CD4-positive, alpha-beta T cell treated with Interleukin-6 at 100 ng/mL for 8 hours (primary cell): ENCODE measurements at places on chromosomes 16 and 17.

DNA sequence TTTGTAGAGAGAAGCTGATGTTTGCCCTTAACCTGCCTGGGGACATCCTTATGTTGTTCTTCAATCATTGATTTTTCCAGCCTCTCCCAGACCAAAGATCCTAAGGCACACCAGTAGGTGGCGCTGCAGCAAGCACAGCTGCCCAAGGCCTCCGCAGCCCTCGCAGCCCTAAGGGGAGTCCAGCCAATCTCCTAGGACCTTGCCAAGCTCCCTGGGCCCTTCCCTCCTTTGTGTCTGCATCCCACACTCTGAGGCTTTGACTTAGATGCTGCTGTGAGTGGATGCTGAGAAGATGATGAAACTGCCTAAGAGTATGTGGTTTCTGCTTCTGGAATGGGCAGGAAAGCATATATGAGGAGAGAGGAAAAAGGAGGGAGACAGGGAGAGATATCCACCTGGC lies 47.1 kb downstream of the SPACA3 start:
- DNase-seq: no peak

- DNase-seq: no peak
Measured at GRCh38 chr16:70565053-70565452, 41.4 kb downstream of the SF3B3 start.

- peak; percentile 87 for DNase-seq
Measured at GRCh38 chr17:68435876-68436842, 21.1 kb downstream of the WIPI1 start.

- no peak for DNase-seq
Measured at GRCh38 chr16:4828567-4829321, 18.3 kb downstream of the GLYR1 start.

DNA sequence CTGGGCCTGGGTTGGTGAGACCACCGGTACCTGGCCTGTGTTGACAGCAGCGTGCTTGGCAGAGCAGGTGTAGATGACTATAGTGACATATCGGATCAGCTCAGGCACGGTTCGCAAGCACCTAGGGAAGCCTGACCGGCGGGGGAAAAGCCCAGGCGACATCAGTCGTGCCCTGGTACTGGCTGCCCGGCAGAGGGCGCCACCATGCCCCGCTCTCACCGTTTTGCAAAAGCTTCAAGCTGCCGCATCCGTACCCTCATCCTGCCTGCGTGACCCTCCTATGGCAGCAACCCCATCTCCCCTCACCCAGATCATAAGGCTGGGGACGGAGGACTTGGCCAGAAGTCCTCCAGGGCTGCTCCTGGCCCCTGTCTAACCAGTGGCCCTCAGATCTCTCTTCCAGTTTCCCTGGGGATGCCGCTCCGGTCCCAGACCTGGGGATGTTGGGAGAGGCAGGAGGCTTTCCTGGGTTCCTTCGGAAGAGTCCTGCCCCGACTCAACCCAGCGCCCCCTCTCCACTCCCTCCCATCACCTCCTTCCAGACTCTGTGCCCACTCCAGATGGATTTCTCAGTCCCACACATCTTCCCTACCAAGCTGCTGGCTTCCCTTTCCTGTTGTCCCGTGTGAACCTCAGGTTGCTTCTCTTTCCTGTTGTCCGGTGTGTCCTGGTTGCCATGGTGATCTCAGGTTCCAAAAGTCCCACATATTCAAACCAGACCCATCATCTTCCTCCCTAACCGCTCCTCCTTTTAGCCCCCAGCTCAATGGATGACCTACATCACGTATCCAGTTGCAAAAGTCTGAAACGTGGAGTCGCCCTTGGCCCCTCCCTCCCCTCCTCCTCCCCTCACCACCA lies 13.7 kb downstream of the ALOX12B start:
- DNase-seq: peak; percentile 84

GRCh38 chr16:56268799-56269198 lies 77.5 kb downstream of the GNAO1 start:
- DNase-seq: no peak

- DNase-seq: no peak
Measured at GRCh38 chr17:50787106-50787505, 19.8 kb upstream of the ANKRD40CL start.
